C1 segment of cervical spinal cord (tissue), 14 donors: ENCODE measurements at places on chromosomes 6 and 20.

- DNase-seq: no peak
Observed at GRCh38 chr6:115971785-115972184, 88.9 kb downstream of the FRK start.

GRCh38 chr6:130222775-130223174, at the start of gene SAMD3:
Gene SAMD3, minus strand, starts transcription at chr6:130222951. Its CDS starts 7,678 bp downstream, at chr6:130215273.
- no peak for DNase-seq

GRCh38 chr6:51398793-51399192, 580.1 kb downstream of the TFAP2B start:
- DNase-seq: no peak

- DNase-seq: no peak
Observed at GRCh38 chr6:147177286-147177685, 26.9 kb upstream of the STXBP5 start.
